ENCODE measurements at places on chromosomes 12 and 14.

DNA sequence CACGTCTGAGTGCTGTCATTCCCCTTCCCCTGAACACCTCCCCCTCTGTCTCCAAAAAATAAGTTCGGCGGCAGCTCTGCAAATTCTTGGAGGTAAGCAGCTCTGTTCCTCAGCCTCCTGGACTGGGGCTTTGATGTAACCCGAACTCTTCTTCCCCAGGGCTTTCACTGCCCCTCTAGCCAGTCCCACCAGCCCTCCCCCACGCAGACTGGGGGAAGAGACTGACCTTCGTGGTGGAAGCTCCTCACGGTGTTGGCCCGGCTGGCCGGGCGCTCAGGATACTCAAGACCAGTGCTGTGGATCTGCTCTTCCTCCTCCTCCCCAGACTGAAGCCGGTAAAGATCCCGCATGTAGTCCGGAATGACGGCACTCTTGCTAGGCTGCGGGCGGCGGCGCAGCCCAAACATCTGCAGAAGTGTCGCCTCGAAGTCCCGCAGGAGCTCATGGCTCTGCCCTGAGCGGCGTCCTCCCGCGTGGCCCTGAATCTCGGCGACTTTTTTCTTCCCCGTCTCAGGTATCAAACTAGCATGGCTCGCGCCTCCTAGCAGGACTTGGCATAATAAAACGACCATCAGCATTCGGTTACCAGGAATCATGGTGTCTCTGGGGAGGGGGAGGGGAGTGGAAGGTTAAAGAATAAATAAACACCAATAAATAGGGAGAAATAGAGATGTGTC is 4.9 kb downstream of the BMP4 start:
- peak; percentile 26 for DNase-seq

DNA sequence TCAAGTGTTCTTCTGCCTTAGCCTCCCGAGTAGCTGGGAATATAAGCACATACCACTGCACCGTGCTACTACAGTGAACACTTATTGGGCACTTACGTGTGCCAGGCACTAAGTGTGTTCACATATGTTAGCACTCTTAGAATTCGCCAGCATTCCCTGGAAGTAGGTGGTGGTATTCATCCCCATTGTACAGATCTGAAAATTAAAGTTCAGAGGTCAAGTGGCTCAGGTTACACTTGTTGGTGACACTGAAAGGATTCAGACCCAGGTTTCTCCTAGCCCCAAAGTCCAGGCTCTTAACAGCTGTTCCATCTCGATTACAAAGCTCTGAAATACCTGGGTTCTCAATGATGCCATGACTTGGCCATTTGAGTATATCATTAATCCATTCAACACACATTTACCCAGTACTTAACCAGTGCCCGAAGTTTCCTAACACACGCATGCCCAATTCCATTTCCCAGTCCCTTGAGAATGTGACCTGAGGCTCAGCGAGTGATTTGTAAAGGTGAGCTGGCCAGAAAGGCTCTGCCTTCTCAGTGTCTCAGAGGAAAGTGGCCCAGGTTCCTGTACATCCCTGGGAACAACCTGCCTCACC is 4.8 kb downstream of the MVK start:
- DNase-seq, result no peak

GRCh38 chr12:54142114-54142475 is 46.7 kb downstream of the SMUG1 start:
- no peak for DNase-seq

GRCh38 chr12:52860102-52860823 is 11.5 kb upstream of the KRT78 start:
- no peak for DNase-seq

- no peak for DNase-seq
Measured at GRCh38 chr14:47626151-47627035, 49.0 kb downstream of the MDGA2 start.

- DNase-seq, result no peak
Measured at GRCh38 chr12:120887253-120888043, 16.7 kb downstream of the SPPL3 start.

- no peak for DNase-seq
Measured at GRCh38 chr14:43949400-43949799, 557.7 kb downstream of the FSCB start.

DNA sequence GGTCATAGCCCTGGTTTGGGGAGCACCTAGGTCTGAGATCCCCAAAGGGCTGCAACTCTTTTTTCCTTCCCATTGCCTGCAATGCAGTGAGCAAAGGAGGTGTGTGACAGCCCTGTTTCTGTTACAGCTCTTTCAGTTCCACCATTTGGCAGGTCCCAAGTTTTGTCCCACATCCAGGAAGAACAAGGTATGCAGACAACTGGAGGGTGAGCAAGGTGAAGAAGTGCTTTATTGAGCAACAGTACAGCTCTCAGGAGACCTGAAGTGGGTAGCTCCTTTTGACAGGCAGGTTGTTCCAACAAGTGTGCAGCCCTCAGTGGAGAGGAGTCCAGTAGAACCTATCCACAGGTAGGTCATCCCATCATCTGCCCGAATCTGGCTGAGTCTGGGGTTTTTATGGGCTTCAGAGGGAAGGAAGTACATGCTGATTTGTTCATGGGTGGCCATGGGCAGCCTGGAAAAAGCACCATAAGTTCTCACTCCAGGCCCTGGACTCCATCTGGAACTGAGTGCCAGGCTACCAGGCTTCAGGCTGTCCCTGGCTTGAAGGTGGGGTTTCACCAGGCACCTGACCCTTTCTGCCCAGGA is 62.8 kb upstream of the NAV3 start:
- DNase-seq, result no peak

GRCh38 chr12:85580562-85581168 is 255.5 kb downstream of the RASSF9 start:
- DNase-seq, result no peak

GRCh38 chr12:52971679-52972329 is 22.9 kb downstream of the KRT18 start:
- no peak for DNase-seq

DNA sequence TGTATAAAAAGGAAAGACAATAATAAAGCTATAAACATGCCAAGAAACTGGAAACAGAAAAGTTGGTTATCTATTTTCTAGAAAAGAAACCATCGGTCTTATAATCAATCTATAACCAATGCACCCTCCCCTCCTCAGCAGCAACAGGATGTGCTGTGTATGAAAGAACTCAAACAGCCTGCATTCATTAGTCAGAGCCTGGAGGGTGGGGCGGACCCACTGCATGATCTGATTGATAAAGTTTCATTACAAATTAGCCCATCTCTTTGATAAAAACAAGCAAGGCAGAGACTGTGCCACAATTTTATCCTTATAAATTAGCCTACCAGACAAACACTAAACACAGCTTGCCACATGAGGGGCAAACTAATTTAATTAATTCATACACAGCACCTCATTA is 448.1 kb downstream of the BCAT1 start:
- DNase-seq, result no peak

DNA sequence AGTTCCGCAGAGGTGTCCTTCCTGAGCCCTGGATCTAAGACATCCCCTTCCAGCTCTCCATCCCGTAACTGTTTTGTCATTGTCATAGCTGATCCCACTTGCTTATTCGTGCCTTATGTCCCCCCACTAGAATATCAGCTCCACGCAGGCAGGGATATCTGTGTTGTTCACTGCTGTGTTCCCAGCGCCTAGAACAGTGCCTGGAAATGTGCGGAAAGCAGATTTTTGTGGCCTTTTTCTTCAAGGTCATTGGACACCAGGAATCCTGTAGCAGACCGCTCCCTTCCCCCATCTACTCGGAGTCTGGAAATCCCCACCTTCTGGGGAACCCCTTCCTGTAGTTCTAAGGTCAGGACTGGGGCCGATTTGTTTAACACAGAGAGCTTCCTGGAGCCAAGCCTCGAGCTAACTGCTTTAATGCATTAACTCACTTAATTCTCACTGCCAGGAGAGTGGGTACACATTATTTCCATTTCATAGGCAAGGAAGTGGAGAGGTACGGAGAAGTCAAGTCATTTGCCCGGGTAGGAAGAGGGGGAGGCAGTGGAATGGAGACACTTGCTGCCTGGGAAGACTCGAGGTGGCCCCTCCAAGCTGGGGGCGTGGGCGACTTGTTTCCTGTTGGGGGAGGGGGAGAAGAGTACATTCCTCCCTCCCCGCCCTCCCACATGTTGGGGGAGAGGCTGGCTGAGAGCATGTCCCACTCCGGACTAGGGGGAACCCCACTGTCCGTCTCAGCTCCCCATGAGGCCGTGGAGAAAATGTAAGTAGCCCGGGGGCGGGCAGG is 1.2 kb upstream of the SH2B3 start:
- peak; percentile 38 for DNase-seq

GRCh38 chr14:31414190-31414833 is 6.0 kb downstream of the HEATR5A start:
- DNase-seq, result no peak

DNA sequence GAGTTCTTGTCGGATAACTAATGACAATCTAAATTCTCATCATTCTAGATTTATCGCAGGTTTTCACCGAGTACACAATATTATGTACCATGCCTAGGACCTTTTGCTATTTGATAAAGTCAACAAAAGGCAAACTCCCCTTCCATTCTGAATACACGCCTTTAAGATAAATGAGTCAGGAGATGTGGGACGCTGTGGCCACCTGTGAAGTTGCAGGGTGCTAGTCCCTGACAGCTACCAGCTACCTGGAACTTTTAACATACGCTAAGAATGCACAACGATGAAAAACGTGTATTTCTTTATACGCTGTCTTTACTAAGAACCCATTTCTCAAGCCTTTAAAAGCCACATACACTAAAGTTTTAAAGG is 678 bp downstream of the MDM1 start:
- DNase-seq, result no peak

GRCh38 chr12:3552726-3553045 is 61.7 kb downstream of the PRMT8 start:
- no peak for DNase-seq

DNA sequence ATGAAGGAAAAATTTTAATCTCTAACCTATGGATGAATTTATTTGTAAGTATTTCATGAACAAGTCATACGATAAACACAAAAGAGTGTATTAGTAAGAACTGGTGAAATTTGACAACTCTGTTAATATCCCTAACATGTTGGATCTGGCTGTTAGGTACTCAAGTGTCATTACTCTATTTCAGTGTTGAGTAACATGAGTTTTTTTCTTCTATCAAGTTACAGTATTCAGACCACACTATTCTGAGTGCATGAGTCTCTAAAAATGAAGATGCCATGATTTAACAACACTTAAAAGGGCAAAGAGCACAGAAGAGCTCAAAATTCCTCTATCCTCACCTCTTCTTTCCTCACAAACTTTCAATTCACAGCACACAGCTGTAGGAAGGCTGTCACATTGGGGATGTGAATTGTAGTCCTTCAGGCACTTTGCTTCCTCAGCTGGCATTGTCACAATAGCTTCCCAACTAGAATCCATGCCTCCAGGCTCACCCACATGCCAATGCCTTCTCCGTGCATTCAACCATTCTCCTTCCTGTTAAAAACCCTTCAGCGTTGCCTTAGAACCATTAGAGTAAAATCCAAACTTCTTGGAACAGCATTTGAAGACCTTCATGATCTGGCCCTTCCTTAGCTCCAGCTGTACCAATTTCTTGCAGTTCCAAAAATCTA is 73.7 kb upstream of the DBX2 start:
- no peak for DNase-seq

DNA sequence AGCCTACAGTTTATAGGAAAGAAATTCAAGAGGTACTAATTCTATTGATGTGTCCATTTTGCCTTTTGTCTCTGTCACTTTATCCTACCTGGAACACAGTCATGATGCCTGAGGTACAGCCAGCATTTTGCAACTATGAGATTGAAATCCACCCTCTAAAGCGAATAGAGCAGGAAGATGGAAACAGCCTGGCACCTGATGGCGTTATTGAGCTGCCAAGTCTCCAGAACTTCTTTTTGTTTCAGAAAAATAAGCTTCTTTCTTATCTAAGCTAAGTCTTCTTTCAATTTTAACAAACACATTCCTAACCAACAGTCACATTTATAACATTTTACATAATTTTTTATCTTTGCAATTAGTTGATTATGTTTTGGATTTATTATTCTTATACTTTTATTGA is 182.1 kb downstream of the PAWR start:
- peak; percentile 16 for DNase-seq

- no peak for DNase-seq
Measured at GRCh38 chr14:52987042-52987441, 36.2 kb upstream of the FERMT2 start.

DNA sequence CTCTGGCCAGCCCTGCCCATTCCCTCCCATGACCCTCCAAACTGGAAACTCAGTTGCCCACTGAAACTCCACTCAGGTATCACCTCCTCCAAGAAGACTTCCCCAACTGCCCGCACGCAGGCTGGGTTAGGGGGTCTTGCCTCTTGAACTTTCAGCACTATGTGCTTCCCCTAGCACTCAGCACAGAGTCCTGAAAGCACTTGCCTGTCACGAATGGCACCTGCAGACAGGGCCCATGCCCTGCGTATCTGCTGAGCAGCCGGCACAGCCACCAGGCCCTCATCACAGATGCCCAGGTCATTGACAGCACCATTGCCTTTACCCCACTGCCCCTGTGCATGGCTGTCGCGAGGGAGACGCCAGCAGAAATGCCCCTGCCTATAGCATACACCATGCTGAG is 11.2 kb downstream of the CCDC88C start:
- DNase-seq, result no peak

DNA sequence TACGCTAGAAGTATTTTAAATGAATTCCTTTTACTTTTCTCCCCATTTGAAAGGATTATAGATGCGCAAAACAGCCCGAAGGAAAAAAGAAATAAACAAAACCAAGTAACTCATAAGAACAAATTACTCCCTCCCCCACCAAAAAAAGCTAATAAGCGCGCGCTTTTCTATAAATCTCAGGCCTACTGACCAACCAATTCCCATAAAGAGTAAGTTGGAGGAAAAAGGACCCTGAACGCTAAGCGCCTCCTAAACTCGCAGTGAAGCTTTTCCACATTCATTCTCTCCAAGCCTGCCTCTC is 588 bp downstream of the MBIP start:
- no peak for DNase-seq

- no peak for DNase-seq
Measured at GRCh38 chr14:64676410-64677008, 27.7 kb upstream of the PLEKHG3 start.

GRCh38 chr12:113612076-113612728 is 140.5 kb upstream of the LHX5 start:
- DNase-seq, result no peak

DNA sequence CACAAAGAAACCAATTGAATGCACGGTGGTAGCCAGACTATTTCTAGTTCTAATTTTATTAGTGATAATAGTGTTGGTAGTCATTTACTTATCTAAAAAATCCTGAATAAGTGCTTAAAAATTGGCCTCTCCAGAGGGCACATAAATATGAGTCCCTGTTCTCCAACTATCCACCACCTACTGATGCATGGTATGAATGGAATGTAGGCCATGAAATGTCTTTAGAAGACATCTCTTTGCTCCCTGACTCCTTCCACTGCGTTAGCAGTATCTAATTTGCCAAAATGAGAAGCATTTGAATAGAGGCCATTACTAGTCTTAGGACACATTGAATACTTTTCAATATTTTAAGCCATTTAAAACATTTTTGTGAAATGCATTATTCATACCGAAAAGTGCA is 261.7 kb downstream of the LRFN5 start:
- no peak for DNase-seq

Measured in cerebellar cortex (tissue), 1 donor.